ENCODE measurements at places on chromosomes 7 and 10.

- DNase-seq, result no peak
Observed at GRCh38 chr10:124568848-124569622, 107.4 kb downstream of the LHPP start.

- DNase-seq, result no peak
Observed at GRCh38 chr7:48048113-48048512, 12.8 kb downstream of the C7orf57 start.

DNA sequence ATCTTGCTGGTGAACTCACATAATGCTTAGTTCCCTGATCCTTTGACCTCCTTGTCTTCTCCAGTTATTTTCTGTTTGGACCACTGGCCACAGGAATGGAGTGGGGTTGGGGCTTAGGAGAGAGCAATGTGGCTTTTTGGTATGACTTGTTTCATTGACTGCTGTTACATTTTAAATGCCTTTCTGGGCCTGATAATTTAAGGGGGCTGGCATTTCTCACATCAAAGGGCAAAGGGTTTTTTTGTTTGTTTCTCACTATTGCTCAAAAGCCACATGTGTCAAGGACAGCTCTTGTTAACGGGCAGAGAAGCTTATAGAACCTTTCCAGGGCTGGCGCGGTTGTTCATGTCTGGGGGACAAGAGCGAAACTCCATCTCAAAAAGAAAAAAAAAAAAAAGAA is 161.2 kb upstream of the TNRC18 start:
- no peak for DNase-seq

GRCh38 chr10:21954690-21955089 is 48.8 kb downstream of the DNAJC1 start:
- DNase-seq, result no peak

- DNase-seq, result no peak
Observed at GRCh38 chr7:139893461-139893860, 64.4 kb downstream of the TBXAS1 start.
